HS-5 (cell line): ENCODE measurements at places on chromosomes 6 and 20.

GRCh38 chr6:24831771-24832716 lies 33.3 kb upstream of the ARMH2 start:
- DNase-seq, result no peak

- DNase-seq, result no peak
These were observed 29.9 kb downstream of the COX4I2 start for GRCh38 chr20:31667315-31668285.

DNA sequence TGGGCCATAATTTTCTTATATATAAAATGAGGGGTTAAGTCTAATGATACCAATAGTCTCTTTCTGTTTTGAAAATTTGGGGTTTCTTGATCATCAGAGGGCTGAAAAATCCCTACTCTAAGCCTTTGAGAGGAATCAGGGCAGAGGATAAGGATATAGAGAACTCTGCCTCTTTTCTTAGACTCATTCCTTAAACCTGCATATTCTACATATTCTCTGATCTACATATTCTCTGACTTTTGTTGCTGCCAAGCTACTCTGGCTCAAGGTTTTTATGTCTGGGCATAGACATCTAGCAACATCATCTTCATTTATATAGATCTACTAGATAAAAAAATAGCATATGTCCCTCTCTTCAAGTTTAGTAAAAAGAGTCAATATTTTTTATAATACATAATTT lies 71.2 kb downstream of the FLRT3 start:
- DNase-seq, result no peak

DNA sequence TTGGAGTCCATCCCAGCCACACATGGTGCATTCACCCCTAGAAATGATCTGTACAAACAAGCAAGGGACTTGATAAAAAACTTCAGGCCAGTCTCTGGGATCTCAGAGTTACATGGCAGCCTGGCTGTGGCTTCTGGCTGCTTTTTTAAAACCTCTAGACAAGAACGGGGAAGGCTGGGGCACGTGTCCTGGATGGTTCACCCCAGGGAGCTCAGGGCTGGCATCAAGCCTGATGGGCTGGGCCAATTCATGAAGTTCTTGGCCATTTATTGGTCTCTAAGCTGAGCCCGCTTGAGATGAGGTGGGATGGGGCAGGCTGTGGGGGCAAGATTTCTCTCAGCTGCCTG lies 10.4 kb upstream of the ZFAND3 start:
- no peak for DNase-seq

- no peak for DNase-seq
These were observed 19.8 kb upstream of the ENPP1 start for GRCh38 chr6:131787766-131788712.

DNA sequence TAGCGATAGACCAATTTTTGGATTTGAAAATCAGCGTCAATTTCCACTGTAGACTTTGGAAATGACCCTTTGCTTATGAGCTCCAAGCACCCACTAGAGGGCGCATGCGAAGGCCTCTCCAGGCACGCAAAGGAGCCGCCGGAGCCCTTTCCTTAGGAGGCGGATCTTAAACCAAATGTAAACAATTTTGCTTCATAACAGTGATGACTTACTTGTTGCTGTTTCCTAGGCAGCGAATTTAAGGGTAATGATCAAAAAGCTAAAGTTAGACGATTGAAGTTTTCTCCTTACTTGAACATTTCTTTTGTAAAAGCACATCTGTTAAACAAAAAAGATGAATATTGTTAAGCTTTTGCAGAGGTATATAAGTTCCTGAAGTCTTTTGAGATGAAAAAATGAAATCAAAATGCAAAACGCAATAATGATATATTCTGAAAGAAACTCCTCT lies 29.2 kb upstream of the EXOC2 start:
- peak; percentile 52 for DNase-seq

DNA sequence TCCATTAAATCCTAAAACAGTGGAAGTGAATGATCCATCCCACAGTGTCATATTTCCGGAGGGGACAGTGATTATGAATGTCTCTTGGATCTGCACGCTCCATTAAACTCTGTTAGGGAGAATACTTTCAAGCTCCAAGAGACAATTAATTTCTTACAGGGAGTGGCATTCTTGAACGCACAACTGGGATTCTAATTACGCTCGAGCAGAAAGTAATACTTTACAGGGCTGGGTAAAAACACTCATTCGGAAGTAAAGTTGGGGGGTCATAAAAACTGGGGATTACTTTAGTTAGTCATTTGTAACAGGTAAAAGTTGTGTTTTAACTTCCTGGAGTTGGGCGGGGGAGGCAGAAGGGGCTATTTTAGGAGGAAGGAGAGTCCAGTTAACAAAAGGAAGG lies 151.8 kb downstream of the ZFP64 start:
- no peak for DNase-seq

GRCh38 chr6:11770546-11771466 lies 7.8 kb downstream of the ADTRP start:
- peak; percentile 98 for DNase-seq

- DNase-seq, result no peak
These were observed 16.1 kb downstream of the BPIFB1 start for GRCh38 chr20:33299111-33299603.

- DNase-seq, result no peak
These were observed 207.5 kb downstream of the PTPRT start for GRCh38 chr20:42982218-42982617.

GRCh38 chr20:41408986-41409385 lies 42.4 kb upstream of the EMILIN3 start:
- DNase-seq, result no peak

DNA sequence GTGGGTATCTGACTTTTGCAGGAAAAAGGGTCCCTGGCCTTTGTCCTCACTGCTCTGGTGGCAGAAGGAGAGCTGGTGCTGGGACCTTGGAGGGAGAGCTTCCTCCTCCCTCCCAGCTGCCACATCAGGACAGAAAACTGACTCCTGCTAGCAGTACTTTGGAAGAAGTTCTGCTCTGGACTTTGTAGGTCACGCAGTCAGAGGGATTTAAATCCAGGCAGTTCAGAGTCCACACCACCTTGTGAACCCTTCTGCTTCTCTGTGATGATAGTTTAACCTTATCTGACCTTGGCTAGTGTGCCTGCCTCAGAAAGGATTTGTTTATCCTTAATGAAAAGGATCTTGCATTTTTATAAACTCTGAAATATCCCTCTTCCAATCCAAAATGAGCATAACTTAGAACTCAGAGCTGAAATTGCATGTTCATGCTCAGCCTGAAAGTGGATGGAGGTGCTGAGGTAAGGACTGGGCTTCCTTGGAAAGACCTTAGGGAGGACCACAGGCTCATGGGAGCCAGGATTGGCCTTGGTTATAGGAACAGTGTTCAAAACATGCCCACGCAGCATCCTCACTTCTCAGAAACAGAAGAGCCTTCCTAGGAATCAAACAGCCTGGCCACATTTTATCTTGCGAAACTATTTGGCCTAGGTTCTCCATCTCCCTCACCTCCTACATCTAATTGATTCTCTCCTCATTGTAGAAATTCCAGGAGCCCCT lies 123.9 kb upstream of the SASH1 start:
- DNase-seq, result no peak

DNA sequence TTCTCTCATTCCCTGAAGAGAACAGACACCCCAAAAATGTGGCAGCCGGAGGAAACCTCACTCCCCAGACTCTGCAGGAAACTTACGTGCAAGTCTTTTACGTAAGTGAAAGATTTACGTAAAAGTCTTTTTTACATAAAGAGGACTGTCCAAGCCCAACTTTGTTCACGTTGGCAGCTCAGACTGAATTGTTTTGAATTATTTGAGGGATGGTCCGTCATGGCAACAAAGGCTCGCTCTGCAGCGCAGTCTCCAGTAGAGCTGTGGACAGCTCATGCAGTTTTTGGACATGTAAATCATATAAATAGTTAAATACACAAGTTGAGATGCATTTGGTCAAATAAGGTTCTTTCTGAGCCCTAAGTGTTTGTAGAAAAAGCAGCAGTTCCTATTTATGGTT lies 394.8 kb downstream of the QKI start:
- no peak for DNase-seq

GRCh38 chr6:9612489-9612888 lies 802.4 kb downstream of the TFAP2A start:
- no peak for DNase-seq

- DNase-seq, result no peak
These were observed 5.1 kb downstream of the TMEM151B start for GRCh38 chr6:44275271-44275748.

- DNase-seq, result no peak
These were observed 34.9 kb downstream of the FOXC1 start for GRCh38 chr6:1644516-1645060.

DNA sequence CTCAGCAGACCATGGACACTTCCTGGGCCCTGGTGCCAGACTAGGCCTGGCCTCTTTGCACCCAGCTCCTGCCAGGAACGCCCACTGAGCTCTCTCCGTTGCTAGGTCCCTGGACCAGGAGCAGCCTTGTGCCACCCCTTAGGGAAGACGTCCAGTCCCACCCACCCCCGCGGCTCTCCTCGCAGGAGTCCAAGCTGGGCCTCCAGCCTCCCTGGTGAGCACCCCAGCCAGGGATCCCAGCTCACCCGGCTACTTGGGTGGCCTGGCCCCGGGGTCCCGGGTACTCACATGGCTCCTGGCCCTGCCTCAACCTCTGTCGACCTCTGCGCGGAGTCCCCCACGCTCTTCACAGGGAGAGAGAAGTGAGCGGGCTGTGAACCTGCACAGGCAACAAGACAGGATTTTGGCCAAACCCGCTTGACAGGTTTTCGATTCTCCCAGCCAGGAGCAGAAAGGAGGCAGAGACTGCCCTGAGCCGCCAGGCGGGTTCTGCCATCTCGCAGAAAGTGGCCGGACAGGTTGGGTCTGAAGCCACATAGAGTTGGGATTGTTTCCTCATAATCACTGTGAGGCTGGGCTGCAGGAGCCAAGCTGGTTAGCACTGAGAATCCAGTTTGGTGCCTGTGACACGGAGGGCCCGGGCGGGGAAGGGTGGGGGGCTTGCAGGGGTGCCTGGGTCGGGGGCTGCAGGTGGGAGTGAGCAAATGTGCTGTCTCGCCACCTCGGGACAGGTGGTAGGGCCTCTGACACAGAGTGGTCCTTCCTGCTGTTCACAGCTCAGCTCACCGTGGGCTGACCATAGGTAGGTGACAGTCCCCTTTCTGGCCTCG lies at the start of gene RBBP8NL:
Gene RBBP8NL, minus strand, starts transcription at position 368 of the 830 bp plus-strand sequence. CDS start 7,892 bp downstream, outside the sequence.
- no peak for DNase-seq

GRCh38 chr20:1371202-1371782 lies 21.6 kb downstream of the FKBP1A start:
- no peak for DNase-seq

DNA sequence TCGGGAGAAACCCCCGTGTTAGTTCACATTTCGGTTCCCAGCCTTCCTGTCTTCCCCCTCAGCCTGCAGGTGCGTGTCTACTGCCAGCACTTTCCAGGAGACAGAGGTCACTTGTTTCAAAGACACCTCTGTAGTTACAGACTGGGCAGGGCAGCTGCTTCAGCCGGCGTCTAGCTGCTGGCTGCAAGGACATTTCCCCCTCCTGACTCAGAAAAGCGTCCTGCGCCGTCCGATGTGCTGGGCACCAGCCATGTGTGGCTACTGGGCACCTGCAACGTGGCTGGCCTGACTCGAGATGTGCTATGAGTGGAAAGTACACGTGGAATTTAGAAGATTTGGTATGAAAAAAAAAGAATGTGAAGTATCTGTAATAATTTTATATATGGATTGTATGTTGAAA lies 37.6 kb downstream of the RRBP1 start:
- DNase-seq, result no peak

DNA sequence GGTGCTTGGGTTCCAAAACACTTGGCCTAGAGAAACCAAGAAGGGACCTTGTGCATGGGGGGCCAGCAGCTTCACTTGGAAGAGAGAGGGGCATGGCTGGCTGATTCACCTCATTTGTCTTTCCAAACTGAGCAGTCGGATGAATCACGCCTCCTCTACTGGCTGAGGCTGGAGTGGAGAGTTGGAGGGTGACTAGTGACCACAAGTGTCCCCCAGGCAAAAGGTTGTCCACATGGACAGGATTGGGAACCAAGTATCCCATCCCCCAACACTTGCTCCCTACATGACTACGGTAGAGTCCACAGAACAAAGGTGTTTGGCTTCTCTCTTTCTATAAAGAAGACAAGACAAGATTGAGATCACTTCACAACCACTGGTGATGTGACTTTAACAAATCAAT lies 875.6 kb downstream of the QKI start:
- DNase-seq, result no peak

GRCh38 chr6:10375391-10375969 lies 39.4 kb downstream of the TFAP2A start:
- DNase-seq, result no peak

GRCh38 chr20:15851576-15852215 lies 721.6 kb downstream of the KIF16B start:
- no peak for DNase-seq

GRCh38 chr6:40887792-40888340 lies 151.2 kb downstream of the UNC5CL start:
- no peak for DNase-seq

- DNase-seq, result no peak
These were observed 174.2 kb downstream of the DLL1 start for GRCh38 chr6:170116636-170117035.

DNA sequence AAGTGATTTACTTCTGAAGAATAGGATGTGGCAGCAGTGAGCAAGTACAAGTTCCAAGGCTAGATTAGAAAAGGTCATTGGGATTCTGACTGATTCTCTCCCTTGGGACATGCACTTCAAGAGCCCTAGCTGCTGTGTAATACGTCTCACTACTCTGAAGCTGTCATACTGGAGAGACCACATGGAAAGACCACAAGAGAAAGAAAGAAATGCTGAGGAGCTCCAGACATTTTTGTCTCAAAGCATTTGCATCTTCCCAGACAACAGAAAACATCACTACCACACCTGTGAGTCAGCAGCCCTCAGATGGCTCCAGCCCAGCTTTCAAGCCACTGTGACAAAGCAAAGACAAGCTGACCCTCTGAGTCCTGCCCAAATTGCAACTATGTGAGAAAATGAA lies 20.7 kb downstream of the TENT5A start:
- DNase-seq, result no peak

GRCh38 chr20:35657271-35657670 lies 7.4 kb downstream of the CPNE1 start:
- DNase-seq, result no peak

GRCh38 chr6:1464781-1465370 lies 75.5 kb downstream of the FOXF2 start:
- DNase-seq, result no peak

DNA sequence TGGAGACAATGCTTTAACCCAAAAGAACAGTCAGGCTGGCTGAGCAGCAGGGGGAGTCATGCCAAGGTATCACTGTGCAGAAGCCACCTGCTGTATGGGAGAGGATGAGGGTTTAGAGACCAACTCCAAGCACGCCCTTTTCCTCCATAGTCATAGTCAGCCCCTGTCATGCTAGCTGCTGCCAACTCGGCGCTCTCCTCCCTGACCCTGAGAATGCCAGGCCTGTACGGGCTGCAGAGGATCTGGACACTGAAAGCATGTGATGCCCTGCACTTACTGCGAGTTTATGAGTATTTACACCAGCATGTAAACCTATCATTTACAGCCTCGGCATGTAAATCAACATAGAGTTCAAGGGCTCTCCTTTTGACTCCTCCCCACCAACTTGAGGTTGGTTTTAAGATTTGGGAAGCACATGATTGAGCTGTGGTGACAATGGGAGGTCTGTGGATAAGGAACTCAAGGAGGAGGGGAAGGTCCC lies 11.7 kb upstream of the SCUBE3 start:
- DNase-seq, result no peak
